ENCODE measurements at places on chromosomes 5 and 9. TPM values are rescaled to one million over a fixed set of nuclear protein-coding genes. Genes with fewer than 3 reads are reported as not detected.
A peak's percentile ranks its signal among the peaks of the same experiment; 100 is the strongest.

- DNase-seq = no peak
Measured at GRCh38 chr5:167940911-167941310, 350.5 kb upstream of the WWC1 start.

DNA sequence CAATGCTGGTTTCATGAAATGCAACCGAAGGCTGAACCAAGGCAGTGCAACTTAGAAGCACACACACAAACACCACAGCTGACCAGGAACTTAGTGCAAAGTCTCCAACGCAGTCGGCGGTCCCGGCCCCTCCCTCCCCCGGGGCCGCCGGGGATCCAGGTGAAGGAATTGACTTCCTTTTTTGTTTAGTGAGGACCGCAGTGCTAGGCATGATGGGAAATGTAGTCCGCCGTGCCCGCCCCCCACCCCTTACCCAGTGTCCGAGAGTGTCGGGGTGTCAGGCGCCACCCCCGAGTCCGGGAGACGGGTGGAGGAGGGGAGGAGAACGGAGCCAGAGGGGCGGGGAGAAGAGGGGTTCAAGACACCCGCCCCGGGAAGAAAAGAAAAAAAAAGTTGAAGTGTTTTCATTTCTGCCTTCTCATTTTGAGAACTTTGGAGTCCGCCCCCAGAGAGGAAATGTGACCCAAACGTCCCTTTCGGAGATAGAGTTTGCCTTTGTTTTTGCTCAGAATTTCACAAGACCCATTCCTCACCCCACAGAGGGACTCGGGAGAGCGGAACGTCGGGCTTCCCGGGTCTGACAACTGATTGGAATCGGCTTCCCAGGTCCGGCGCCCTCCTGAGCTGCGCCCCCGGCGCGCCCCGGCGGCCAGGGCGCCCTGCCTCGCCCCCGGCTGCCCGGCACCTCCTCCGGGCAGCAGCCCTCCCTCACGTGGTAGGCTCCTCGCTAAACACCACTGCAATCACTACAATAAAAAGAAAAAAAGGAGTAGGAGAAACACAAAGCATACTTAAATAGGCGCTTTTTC, 2.0 kb downstream of the IER5L start:
- DNase-seq = peak; percentile 74

DNA sequence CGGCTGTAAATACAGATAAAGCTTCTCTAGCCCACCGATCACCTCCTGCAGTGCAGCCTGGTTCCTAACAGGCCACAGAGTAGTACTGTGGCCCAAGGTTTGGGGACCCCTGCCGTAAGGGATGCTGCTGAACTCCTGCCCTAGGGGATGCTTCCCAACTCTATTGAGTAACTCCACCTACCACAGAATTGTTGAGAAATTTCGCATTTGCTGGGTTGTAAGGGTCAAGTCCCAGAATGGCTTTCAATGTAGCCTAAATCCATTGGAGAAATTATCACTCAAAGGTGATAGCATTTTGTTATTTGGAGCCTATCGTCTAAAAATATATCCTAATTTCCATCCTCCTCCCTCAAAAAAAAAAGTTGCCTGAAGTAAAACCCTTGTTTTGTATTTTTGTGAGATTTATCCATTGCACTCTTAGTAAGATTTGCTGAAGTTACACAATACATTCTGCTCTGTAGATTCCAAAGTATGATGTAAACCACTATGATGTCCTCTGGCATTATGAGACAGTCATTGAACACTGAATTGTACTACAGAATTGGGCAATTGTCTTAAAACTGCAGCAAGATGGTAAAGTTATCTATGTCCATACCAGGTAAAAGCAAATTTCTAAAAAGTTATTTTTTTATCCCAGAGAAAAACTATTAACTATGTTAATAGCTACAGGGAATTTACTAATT, 14.0 kb downstream of the ACTBL2 start:
- no peak for DNase-seq

DNA sequence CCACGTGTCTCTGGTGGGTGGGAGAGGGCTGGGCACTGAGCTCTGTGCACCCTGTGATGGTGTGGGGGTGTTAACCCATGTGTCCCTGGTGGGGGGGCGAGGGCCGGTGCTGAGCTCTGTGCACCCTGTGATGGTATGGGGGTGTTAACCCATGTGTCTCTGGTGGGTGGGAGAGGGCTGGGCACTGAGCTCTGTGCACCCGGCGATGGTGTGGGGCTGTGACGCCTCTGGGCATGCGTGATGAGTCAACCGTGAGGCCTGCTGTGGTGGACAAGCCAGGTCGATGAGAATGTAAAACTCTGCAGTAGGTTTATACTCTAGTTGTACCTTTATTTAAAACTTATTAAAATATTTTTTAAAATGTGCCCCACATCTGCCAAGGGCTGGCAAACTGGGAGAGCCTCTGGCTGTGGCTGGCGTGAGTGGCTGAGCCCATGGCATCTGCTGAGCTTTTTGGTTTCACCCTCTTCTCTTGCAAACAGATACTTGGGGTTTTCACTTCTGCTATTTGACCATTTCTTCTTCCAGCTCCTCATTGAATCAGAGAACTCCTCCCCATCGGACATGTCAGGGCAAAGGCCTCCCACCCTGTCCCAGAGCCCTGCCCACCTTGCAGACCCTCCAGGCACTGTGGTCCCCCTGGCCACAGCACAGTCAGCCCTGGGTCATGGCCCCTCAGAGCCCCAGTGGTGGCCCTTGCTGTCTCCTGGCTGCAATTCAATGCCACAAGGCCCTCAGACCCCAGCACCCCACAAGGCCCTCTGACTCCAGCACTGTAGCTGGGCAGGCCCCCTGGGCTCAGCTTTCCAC, 18.5 kb upstream of the EXOC3 start:
- DNase-seq = no peak

DNA sequence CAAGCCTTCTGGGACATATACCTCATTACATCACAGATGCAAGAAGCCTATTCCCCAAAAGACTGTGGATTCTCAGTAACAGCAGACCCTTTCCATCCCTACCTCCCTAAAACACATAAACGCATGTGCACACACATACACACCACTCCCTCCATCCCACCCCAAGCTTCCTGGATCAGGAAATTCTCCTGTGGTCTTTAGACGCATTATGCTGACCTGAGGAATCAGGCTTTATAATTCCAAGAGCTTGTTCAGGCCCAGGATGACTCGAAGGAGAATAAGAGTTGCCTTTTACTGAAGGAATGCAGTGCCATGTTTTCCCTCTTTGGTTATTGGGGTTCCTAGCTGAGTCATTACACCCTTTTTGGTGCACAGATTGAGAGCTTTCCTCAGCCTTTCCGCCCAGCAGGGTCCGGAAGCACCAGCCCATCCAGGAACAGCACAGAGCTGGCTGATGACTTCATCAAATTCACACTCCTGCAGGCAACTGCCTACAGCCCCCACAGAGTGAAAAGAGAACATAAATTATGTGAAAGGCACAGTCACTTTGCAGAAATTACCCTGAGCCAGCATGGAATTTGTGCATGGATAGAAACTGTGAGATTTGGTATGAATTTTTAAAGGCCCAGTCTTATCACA, 385.0 kb upstream of the TRPC7 start:
- DNase-seq = no peak

DNA sequence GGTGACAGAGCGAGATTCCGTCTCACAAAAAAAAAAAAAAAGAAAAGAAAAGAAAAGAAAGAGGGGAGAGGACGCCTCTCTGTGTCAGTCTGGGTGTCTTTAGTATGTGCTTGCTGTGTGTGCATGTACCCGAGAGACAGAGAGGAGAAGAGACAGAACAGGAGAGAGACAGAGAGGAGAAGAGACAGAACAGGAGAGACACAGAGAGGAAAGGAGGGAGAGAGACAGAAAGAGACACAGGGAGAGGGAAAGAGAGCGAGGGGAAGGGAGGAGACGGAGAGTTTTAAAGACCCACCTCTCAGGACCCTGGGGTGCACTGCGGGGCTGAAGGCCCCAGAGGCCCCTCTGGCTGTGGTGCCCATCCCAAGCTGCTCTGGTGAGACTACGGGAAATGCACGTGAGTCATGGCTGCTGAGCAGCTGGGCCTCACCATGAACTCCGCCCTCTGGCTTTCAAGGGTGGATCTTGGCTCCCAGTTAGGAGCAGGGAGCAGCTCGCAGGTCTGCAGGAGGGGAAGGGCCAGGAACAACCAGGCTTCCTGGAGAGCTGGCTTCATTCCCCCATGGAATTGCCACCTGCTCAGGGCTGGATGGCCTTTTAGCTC, 7.9 kb downstream of the SLC6A3 start:
- no peak for DNase-seq

TAS2R1 gene
- not detected for total RNA-seq

DNA sequence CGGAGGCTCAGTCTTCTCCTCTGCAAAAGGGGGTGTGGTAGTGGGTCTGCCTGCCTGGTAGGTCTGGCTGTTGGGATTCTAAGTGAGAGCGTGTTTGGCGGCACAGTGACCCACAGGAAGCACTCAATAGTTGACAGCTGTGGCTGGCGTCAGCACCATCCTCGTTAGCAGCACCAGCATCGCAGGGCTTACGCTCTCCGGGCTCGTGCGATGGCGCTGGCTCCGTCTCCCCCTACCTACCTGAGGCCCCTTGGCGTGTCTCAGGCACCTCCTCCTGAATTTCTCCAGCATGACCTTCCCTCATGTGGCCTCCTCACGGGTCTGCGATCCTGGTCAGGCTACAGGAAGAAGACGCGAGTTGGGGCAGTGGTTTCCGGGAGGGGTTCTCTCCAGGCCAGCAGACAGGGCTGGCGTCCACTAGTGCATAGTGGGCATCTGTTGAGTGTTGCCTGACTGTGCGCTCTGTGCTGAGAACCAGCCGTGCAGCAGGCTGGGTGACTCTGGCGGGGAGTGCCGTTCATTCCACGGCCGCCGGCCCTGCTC, 66.9 kb downstream of the HMCN2 start:
- DNase-seq = no peak

OGN gene
- 17.5 TPM for total RNA-seq

- DNase-seq = no peak
Measured at GRCh38 chr5:167050568-167051401, 1240.7 kb upstream of the WWC1 start.

DNA sequence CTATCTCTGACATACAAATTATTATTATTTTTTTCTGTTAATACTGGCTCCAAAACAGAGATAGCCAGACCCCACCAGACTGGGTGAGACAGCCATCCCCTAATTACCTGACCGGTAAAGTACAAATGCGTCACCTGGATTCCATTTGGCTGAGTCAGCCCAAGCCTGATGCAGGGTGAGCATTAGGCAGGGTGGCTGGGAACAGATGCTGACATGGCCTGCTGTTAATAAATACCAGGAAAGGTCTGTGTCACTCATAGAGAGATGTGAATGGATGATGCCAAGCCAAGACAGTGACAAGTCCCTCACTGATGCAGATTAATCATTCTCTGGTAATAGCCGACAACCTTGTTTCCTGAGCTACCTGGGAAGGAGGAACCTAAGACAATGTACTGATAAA, 183.5 kb downstream of the TRIM32 start:
- no peak for DNase-seq

LCN2 gene
- not detected for total RNA-seq

- DNase-seq = no peak
Measured at GRCh38 chr9:128121924-128122808, 5.4 kb downstream of the PTGES2 start.

NR5A1 gene
- total RNA-seq = not detected

DNA sequence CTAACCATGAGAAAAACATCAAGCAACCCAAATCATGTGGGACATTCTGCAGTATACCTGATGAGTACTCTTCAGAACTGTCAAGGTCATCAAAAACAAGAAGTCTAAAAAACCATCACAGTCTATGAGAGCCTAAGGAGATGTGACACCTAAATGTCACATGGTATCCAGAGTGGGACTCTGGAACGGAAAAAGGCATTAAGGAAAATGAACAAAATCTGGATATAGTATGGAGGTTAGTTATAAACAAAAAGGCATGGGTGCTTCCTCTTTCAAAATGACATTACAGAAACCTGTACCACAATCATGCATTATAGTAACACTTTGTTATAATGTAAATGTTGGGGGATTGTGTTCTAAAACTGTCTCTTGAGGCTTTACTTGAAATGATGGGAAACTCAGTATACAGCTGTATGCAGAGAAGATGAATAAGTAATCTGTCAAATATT, 47.4 kb downstream of the PRKACG start:
- no peak for DNase-seq

DNA sequence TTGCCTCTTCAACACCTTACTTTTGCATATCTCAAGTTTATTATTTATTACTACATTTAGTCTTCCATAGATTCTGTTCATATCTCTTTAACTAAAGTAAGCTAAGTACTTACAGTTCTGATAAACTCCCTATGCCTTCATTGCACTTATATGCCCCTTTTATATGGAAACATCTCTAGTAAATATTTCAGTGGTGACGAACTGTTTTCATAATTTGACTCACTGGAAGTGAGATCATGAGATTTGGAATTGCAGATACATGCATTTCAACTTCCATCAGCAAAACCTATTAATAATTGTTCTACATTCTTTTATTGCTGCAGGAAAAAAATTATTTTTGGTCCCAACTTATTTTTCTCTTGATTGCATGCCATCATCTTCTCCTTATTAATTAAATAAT, 263.5 kb downstream of the CD180 start:
- DNase-seq = no peak

- no peak for DNase-seq
Measured at GRCh38 chr5:14851999-14852526, 19.5 kb downstream of the ANKH start.

- DNase-seq = no peak
Measured at GRCh38 chr5:50947906-50948683, 281.7 kb downstream of the PARP8 start.

DNA sequence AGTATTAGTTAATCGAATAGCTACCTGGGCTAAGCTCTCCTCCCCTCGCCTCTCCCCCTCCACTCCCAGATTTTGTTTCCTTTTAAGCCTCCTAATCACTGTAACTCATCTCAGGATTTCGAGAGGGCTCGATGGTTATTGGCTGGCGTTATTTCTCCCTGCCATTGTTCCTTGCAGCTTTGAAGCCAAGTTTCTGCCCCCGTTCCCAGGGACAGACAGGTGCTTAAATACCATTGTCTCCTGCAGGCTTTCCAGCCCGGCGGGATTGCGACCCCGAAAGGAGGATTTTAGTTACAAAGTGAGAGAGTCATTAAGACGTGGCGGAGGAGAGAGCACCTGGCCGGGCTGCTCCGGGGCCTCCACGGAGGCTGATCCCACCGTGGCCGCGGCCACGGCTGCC, 46.2 kb downstream of the ASS1 start:
- DNase-seq = no peak

- no peak for DNase-seq
Measured at GRCh38 chr5:5751498-5751897, 329.0 kb downstream of the ICE1 start.

DNA sequence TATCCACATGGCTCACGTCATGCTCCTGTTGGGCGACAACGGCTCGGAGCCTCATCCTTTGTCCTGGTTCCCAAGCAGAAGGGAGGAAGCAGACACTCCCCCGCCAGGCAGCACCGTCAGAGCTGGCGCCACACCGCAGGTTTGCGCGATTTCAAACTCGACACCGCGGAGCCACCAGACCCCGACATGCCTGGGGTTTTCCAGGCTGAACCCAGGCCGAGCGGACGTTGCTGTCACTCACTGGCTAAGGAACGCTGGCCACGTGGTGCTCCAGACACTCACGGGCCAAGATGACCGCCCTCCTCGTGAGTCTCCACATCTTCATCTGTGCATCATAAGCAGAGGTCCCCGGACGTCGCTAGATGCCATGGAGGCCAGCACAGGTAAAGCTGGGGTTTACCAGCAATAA, 9.0 kb downstream of the TERT start:
- no peak for DNase-seq

SPAG8 gene
- total RNA-seq = 2.9 TPM

GRCh38 chr9:82404196-82404870, 415.8 kb downstream of the SPATA31D1 start:
- no peak for DNase-seq

PROB1 gene
- under 0.01 TPM for total RNA-seq
